Testis (tissue), 5 donors: ENCODE measurements at places on chromosomes 6 and 20. TPM values are rescaled to one million over a fixed set of nuclear protein-coding genes. Genes with fewer than 3 reads are reported as not detected.

DNA sequence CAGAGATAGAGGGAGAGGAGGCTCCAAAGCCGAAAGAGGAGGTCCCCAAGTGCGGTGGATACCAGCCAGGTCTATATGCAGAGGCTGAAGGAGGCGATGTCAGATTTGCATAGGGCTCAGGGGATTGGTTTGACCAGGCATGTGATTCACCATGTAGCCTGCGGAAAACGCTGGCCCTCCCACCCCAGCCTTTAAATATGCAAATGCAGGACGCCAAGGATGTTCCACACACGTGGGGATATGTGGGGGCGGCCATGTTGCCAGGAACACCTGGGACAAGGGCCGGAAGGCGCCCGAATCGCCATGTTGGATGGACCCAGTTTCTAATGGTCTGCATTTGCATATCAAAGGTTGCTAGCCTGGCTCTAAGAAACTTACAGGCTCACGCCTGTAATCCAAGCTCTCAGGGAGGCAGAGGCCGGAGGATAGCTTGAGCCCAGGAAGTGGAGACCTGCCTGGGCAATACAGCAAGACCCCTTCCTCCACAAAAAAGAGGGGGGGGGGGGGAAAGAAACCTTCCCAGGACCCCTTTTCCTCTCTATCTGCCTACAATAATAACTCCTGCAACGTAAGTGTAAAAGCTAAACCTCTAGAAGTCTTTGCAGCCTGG lies 110.5 kb downstream of the TULP4 start:
- peak; percentile 39 for DNase-seq

- DNase-seq: no peak
Observed at GRCh38 chr20:46690219-46691106, 1.2 kb upstream of the TP53RK start.

GRCh38 chr6:45816674-45817297 lies 198.9 kb downstream of the CLIC5 start:
- DNase-seq: no peak

TNNC2 gene
- 12.1 TPM for polyA plus RNA-seq

FRK gene
- 2.5 TPM for polyA plus RNA-seq

COL20A1 gene
- 17.2 TPM for polyA plus RNA-seq

- DNase-seq: no peak
Observed at GRCh38 chr20:41185013-41185757, 47.8 kb downstream of the PLCG1 start.

DDX43 gene
- 24.5 TPM for polyA plus RNA-seq

DNA sequence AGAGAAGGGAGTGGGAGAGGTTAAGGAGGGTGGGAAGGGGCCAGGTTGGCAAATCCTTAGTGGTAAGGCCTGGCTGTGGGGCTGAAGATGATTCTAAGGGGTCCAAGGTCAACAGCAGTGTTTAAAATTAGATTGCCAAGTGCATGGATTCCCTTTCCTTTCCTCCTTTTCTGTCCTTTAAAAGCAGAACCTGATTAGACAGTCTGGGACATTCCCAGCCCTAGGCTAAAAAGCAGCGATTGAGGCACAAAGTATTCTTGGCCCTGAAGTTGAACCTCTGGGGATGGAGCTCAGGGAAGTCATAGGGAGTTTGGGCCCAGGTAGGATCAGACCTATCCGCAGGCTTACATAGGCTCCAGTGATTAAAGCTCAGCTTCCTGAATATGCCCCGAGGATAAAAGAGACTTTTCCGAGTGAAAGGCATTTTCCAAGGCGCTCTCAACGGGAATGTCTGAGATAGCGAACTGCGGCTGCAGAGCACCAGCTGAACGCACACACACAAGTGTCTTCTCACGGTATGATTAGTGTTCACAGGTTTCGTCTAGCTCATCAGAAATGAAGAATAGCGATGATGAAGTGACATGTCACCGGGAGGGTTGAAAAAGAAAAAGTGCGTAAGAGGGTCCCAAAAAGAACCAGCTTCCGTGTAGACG lies 787 bp upstream of the CARMIL1 start:
- no peak for DNase-seq

GRCh38 chr6:51387907-51388306 lies 569.2 kb downstream of the TFAP2B start:
- no peak for DNase-seq

DNA sequence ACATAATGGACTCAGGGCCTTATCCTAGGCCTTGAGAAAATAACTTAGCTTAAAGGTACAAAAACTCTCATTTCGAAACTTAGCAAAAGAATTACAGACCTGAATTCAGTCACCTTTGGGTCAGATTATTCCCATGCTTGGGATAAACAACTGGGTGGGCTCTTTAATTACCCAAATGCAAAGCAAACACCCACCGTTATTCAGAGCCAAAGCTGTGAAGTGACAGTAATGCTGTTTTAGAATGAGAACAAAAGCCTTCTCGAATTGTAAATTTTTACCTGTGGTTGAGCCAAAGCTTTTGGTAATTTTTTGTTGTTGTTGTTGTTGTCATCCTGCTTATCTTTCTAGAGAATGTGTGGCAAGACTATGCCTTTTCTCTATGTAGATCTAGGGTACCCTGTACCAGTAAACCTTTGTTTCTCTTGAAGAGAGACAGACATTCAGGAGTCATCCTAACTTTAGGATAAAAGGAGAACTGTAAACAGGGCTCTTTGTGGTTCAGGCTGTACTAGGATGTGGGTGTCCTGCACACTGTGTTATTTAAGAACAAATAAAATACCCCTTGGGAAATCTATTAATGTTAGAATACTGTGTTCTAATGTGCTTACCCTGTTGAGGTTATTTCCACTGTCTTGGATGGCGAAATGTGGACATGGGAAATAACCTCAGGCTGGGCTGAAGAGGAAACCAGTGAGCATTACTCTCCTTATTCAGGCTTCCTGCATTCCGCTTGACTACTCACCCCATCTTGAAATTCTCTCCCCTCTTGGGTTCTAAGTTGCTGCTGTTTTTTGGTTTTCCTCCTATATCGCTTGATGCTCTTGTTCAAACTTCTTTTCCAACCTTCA lies 480.7 kb downstream of the CD83 start:
- no peak for DNase-seq

COL19A1 gene
- 0.30 TPM for polyA plus RNA-seq

- DNase-seq: no peak
Observed at GRCh38 chr6:149335924-149336608, 18.6 kb downstream of the TAB2 start.

OR2B3 gene
- polyA plus RNA-seq: not detected
